ENCODE measurements at places on chromosomes 5 and 9.

GRCh38 chr9:23322392-23322791 lies 503.6 kb downstream of the ELAVL2 start:
- peak; percentile 4 for DNase-seq

GRCh38 chr9:127113191-127113972 lies 9.1 kb downstream of the ANGPTL2 start:
- DNase-seq, result no peak

- no peak for DNase-seq
Observed at GRCh38 chr9:76827296-76828080, 63.2 kb downstream of the PCA3 start.

GRCh38 chr5:138601444-138601843 lies 26.2 kb upstream of the HSPA9 start:
- DNase-seq, result peak; percentile 45

GRCh38 chr5:143108498-143109128 lies 294.9 kb downstream of the NR3C1 start:
- DNase-seq, result no peak

DNA sequence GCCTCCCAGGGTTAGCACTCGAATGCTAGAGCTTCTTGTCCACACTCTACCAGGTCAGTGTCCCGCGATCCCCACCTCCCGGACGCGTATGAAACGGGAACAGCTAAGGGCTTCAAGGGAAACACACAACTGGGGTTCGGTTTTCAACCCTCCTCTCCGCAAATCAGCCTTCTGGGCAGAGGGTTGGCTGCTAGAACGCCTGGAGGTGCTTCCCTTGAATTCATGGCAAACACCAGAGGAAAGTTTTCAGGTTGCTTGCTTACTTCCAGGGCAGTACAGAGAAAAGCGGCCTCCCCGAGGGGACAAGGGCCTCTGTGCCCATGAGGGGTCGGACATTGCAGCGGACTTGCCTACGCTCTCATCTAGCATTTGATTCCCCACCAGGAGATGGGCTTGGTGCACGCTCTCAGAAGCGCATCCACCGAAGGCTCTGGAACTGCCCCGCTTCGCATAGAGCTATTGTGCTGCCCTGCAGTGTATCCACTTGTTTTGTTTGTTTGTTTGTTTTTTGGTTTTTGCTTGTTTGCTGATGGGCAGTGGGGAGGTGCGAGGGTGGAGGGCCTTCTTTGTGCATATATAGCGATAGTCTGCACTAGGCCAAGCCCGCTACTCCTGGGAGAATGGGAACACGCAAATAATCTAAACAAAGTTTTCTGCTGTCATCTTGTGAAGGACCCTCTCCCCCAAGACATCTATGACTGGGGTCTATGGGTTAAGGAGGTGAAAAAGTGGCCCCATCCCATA lies 1.3 kb upstream of the DMRT3 start:
- DNase-seq, result no peak

DNA sequence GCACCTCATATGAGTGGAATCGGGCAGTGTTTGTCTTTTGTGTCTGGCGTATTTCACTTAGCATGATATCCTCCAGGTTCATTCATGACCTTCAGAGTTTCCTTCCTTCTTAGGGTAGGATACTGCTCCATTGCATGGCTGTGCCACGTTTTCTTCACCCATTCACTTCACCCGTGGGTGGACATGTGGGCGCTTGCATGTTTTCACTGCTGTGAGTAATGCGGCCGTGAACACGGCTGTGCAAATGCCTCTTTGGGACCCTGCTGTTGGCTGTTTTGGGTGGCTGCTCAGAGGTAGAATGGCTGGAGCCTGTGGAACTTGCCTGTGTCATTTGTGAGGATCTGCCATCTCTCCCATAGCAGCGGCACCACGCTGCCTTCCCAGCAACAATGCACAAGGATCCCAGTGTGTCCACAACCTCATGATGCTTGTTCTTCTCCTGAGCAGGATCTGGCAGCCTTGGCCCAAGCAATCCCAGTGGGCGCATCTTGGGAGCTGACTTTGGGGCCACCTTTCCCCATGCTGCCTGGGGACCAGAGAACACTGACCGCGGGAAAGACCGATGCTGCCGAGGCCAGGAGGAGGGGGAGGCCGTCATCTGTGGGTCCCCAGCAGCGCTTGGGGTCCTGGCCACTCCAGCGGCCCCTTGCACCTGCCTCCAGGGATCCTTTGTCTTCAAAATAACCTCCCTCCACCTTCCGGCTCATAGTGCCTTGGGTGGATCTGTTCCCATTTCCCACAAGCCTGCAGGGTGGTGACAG lies 2.3 kb upstream of the SCGB3A1 start:
- DNase-seq, result no peak

GRCh38 chr9:35563791-35564197 lies 41.3 kb upstream of the TESK1 start:
- no peak for DNase-seq

DNA sequence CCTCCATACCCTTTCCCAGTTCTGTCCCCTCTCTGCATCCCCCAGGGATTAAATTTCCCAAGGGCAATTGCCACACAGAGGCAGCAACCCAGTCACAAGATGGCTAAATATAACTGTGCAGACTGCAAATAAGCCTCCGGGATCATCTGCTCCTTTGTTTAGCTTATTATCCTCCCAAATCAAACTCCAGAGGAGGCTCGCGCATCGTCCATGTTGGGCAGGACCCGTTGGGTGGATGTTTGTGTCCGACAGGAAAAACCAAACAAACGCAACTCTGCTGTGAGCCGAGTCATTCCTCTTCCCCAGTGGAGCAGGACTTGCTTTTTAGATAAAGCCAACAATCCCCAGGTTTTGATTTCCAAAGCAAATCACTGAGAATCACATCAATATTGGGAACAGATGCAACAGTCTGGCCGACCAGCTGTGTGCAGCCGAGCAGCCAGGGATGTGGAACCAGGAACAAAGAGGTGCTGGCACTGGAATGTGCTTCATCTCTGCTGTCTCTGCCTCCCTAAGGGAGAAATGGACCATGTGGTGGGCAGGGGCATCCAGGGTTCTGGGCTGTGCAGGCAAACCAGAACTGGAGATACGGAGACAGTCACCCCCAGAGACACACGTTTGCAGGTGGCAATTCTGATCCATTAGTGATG lies 89.8 kb downstream of the PTTG1 start:
- no peak for DNase-seq

DNA sequence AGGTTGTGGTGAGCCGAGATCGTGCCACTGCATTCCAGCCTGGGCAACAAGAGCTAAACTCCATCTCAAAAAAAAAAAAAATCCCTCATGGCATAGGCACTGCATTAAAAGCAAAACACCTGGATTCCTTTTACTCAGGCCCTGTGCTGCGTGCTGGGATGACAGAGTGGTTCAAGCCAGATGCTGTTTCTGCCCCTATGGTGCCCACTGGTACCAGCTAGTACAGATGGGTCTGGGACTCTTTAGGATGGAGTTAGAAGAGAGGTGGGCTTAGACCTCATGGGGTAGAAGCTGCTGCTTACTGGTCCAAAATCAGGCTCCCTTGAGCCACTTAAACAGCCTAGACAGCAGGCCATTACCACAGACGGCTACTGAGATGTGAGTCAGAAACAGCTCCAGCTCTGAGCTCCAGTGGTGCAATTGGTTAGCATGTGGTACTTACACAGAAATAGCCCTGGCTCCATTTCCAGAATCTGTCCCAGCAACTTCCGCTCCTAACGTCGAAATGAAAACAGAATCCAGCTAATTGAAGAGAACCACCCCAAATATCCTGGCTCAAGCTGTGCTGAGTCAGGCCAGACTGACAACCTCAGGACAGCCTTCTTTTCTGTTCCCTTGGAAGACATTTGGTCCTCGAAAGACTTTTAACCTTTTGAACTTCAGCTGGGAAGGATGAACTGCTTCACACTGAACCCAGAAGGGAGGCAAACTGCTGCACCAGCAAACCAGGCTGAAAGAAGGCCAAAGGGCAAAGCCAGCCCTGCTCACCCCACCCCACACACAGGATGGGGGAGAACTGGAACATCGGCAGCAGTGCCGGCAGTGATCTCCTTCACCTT lies 15.5 kb downstream of the C5orf15 start:
- no peak for DNase-seq

DNA sequence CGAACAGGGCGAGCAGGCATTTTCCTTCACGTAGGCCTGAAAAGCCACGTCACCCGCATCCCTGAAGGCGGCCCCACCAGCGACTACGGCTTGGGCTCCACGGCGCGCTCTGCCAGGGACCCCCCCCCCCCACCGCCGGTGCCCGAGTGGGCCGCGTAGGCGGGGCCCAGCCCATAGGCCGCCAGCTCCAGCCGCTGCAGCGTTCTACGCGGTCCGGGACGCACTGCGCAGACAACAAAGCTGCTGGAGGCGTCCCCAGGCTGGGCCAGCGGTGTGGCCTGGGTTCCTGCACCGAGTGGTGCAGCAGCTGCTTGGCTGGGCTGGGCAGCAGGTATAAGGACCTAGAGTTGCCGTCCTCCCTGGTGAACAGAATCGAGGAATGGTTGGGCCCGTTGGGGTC lies 18.3 kb upstream of the BTNL3 start:
- no peak for DNase-seq

- no peak for DNase-seq
Observed at GRCh38 chr5:135740475-135740874, 94.0 kb upstream of the SLC25A48 start.

DNA sequence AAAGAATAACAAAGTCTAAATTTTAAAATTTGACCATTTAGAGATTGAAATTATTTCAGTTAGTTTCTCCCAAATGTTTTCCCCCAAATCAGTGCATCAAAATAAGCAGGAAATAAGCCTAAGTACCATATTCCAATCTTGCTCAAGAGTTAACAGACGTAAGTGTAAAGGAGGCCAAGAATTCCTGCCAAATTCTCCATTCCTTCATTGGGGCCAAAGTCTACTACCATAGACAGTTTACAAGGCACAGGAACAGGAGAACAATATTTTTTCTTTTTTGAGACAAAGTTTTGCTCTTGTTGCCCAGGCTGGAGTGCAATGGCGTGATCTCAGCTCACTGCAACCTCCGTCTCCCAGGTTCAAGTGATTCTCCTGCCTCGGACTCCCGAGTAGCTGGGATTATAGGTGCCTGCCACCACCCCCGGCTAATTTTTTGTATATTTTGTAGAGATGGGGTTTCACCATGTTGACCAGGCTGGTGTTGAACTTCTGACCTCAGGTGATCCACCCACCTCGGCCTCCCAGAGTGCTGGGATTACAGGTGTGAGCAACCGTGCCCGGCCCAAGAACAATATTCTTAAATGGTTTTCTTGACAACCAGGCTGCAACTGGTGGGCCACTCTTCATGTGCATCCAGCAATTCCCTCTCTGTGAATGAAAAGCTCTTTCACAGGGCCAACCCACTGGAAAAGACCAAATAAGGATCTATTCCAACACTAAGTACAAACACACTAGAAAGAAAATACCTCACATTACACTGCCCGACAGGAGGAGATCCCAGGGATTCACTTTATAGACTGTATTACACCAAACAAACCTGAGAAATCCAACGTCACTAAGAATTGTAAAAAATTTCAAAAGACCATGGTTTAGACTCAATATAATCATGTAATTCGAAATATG lies 127.7 kb downstream of the MAPKAP1 start:
- no peak for DNase-seq

DNA sequence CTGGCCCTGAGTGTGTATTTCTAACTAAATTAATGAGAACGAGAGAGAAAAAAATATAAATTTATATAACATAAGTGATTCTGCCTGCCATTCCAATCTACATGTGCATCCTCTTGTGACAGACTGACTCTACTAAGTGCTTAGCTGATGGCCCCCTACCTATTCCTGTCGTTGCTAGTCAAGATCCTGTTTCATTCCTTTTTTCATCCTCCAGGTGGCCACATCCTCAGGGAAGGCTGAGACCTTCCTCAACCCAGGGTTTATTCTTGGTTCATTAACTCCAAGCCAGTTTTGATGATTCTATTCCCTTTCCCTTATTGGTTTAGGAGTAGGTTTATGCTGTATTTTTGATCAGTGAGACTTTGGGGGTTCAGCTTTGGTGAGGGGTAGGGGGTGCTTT lies 201.3 kb downstream of the C9orf152 start:
- no peak for DNase-seq

GRCh38 chr5:72817671-72818266 lies 1.3 kb downstream of the TNPO1 start:
- DNase-seq, result no peak

DNA sequence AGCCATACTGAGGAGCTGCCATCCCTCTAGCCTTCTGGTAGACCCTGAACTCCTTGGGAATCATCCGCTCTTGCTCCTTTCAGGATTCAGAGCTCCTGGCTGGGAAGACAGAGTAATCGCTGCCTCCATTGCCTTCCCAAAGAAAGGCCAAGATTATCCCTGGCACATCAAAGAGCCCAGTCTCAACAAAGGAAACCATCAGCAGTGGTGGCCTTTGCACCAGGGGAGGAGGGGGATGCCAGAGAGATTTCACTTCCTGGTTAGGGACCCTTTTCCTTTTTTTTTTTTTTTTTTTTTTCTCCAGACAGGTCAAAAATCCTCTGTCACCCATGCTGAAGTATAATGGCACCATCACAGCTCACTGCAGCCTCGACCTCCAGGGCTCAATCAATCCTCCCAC lies 16.0 kb upstream of the ERGIC1 start:
- DNase-seq, result no peak

GRCh38 chr5:81782811-81783210 lies 31.9 kb upstream of the SSBP2 start:
- no peak for DNase-seq

DNA sequence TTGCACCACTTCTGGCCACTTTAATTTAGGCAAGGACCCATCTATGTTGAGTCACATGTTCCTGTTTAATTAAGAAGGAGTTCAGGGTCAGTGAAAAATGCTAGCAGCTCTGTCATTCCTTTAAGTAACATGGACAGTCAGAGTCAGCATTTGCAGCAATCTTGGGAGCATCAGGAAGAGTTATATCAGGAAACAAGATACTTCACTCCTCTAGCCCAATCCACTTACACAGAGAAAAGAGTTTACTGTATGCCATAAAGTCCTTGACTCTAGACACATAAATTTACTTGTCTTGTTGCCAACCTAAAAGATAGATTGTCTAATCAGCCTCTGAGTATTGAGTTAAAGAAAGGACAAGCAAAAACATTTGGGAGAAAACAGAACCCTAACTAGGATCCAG lies 266.7 kb downstream of the PJA2 start:
- no peak for DNase-seq

DNA sequence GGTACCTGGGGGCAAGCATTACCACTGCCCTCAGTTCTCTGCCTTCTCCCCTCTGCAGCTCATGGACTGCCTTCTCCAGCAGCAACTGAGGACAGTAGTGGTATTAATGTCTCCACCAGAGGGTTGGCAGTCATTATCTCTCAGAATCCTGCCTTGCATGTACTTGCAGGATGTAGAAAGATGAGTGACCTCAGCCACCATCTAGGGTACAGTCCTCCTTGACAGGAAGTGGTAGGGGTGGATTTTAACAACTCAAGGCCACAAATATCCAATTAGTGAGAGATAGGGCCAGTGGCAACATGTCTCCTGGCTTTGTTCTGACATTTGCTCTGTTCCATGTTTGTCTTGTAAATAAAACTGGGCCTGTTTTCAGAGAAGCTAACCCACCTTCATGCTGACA lies 47.2 kb downstream of the F2R start:
- no peak for DNase-seq

GRCh38 chr5:129960831-129961230 lies 56.6 kb downstream of the CHSY3 start:
- no peak for DNase-seq

GRCh38 chr5:147437161-147437596 lies 72.7 kb downstream of the DPYSL3 start:
- no peak for DNase-seq

GRCh38 chr9:93910196-93910595 lies 45.0 kb downstream of the BARX1 start:
- no peak for DNase-seq

GRCh38 chr5:10467281-10468198 lies 25.9 kb downstream of the ROPN1L start:
- DNase-seq, result peak; percentile 48
